ENCODE measurements at places on chromosomes 11 and 22. TPM values are rescaled to one million over a fixed set of nuclear protein-coding genes. Genes with fewer than 3 reads are reported as not detected.

The BATF2 gene
- not detected for total RNA-seq

The PHLDA2 gene
- 26.4 TPM for total RNA-seq

The SEPTIN5 gene
- total RNA-seq, result 18.9 TPM

The CELF1 gene
- 86.9 TPM for total RNA-seq

The NPTXR gene
- 1.8 TPM for total RNA-seq

The OR52W1 gene
- total RNA-seq, result not detected

The GNAZ gene
- 12.8 TPM for total RNA-seq

The CSF2RB gene
- total RNA-seq, result not detected

The PRSS23 gene
- total RNA-seq, result 37.4 TPM

The APOA5 gene
- total RNA-seq, result not detected

DNA sequence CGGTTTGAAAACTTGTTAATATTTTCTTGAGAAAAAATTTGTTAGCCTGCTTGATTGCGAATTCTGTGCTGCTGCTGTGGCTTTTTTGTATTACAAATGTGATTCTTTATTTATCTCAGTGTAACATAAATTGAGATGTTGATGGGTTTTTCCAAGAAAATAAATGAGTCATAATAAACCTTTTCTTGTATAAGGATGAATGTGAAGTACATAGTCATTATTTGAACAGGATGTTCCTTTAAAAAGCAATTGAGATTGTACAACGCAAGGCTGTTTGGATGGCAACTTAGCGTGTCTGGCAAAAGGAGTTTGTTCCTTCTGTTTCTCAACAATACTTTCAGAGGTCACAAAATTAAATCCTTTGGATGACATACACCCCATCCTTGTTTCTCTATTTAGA is 24.6 kb upstream of the CARD18 start:
- DNase-seq, result no peak

- no peak for DNase-seq
Observed at GRCh38 chr22:30893434-30894370, 74.9 kb downstream of the MORC2 start.

GRCh38 chr11:6489306-6489705 is 7.8 kb upstream of the DNHD1 start:
- DNase-seq, result no peak

- peak; percentile 60 for DNase-seq
Observed at GRCh38 chr22:36244522-36245391, 5.4 kb upstream of the APOL2 start.

- DNase-seq, result no peak
Observed at GRCh38 chr22:19871845-19872778, 17.4 kb upstream of the GNB1L start.

DNA sequence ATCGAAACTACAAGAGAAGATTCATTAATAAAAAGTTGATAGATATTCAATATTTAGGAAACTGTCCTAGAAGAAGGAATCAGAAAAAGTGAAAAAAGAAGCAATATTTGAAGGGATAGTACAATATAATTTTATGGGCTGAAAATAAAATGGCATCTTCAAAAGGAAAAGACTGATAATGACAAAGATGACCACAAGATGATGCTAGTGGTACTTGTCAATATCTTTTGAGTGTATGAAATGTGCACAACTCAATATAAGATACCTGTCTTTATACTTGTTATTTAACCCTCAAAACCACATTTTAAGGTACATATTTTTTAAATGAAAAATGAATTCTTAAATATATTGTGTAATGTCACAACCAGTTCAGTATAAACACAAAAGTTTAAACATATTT is 1059.6 kb upstream of the RAG2 start:
- no peak for DNase-seq

DNA sequence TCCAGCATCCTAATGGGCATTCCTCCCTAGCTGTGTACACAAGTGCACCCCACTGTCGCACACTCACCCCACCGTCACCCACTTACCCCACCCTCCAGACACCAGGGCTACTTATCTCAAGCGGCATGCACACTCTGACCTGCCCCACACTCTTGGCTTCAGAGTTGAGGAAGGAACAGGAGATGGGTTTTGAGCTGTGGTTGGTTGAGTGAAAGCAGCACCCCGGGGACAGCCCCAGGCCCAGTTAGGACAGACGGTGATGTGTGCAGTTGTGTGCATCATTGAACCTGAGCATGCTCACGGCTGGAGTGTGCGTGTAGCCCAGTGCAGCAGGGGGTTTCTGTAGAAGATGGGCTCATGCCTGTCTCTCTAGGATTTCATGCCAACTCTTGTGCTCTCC is 32.5 kb downstream of the AHNAK start:
- no peak for DNase-seq

DNA sequence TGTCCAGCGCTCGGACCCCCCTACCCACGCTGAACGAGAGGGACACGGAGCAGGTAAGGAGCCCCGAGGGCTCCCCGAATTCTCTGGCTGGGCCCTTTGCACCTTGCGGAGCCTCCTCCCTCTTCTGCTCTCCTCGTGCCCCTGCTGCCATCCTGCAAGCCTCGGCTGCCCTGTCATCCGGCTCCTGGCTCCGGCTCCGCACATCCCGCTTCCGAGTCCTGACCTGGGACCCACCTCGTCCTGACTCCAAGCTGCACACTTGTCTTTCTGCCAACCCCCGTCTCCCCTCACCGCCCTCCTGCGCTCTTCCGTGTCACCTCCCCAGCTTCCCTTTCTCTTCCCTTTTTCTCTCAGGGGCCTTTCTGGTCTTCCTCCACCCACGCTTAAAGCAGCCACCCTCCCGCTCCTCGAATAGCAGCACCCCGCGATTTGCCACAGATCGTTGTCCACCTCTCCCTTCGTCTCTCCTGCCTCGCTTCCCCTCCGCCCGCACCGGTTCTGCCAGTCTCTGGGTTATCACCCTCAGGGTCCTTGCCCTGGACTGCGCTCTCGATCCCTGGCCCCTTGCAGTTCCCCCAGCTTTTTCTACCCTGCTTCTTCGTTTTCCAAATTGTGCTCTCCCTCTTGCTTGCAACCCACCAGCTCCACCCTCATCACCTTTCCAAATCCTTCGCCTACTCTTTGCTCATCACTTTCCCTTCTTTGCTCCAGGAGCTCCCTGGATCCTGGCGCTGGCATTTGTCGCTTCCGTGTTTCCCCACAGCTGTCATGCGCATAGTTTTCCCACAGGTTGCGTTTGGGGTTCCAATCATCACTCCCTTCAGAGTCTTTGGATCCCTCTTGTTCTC is 822 bp downstream of the MARK2 start:
- peak; percentile 25 for DNase-seq

DNA sequence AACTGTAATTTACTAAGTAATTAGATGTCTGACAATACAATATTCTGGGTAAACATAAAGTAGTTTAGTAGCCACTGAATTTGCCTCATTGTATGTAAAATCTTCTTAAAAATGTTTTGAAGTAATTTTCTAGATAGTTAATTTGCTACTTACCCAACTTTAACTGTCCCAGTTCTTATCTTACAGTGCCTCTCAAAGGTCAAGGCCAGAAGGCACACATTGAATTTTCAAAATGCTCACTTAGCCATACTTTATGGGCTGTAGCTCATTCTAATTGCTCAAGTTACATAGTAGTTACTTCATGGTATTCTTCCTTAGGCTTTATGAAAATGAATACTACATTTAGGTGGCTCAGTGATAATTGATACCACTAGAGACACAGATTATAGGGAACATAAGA is 666.6 kb downstream of the CNTN5 start:
- DNase-seq, result no peak

DNA sequence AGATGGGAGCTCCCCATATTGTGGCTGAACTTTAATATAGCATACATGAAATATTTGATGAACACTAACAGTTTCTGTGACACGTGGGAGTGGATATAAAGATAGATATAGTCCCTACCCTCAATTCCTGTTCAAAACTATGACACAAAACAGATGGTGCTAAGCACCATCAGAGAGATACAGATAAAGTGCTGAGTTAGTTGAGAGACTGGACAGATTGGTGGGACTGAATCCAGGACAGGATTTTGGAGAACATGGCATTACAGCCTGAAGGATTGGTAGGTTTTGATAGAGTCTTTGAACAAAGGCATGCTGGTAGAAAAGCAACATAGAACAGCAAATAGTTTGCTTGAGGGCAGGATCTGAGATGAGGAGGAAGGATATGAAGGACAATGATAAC is 215.1 kb upstream of the SORL1-AS1 start:
- DNase-seq, result no peak

GRCh38 chr11:61820174-61820573 is 3.4 kb upstream of the FADS1 start:
- DNase-seq, result no peak

- DNase-seq, result no peak
Observed at GRCh38 chr11:62353841-62354240, 16.6 kb downstream of the ASRGL1 start.

GRCh38 chr11:95247883-95248282 is 16.9 kb upstream of the SESN3 start:
- DNase-seq, result no peak

DNA sequence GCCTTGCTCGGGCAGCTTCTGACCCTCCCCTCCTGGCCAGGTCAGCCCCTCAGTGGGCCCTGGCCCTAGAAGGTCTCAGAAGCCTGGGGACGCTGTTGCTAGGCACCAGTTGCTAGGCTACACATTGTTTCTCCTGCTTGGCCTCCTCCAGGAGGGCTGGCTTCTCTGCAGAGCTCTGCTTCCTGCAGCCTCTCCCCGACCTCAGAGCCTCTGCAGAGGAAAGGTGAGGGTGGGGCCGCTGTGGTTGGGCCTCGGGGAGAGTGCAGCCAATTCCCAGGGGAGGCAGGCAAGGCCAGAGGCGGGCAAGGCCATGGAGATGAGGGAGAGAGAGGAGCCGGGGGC is 27.6 kb upstream of the LRRC10B start:
- DNase-seq, result no peak

- no peak for DNase-seq
Observed at GRCh38 chr11:64207256-64208085, 950 bp downstream of the FERMT3 start.

- DNase-seq, result no peak
Observed at GRCh38 chr22:30027169-30027568, 53.1 kb upstream of the HORMAD2 start.

DNA sequence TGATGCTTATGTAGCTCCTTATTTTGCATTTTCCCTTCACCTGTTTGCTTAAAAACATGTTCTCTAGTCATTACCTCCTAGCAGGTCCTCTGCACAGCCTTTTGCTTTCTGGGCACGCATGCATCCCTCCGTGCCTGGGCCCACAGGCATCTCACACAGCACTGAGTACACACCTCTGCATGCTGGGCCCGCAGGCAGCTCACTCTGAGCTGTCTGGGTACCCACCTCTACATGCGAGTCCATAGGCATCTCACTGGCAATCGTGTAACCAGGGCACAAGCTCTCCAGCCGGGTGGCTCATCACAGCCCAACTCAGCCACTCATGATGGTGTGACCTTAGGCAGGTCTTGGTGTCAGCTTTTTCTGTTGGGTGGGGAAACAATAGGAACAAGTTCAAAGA is 68.7 kb upstream of the GAL start:
- DNase-seq, result no peak

DNA sequence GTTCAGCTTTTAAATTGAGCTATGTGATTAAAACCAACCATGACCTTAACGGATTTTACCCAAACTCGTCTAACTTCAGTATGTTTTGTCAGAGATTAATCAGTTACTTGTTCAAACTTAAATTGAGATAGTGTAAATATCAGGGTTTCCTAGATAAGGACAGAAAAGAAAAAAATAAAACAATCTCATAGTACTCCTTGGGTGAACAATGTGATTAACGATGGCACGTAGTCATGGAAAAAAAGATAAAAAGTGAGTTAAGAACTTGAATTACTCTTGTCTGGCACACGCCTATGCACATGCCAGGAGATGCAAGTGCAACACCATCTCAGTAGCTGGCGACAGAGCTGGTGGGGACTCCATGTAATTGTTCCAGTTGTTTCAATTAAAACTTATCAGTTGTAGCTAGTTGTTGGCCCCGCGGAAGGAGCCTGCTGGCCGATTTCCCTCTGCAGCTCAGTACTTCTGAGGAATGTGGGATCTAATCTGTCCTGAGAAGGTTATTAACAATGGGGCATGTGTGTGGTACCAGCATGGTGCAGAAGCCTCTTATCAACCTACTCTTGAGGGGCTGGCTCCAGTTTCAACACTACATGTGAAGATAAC is 3.0 kb downstream of the RASSF10 start:
- no peak for DNase-seq

GRCh38 chr11:117188620-117189081 is 10.1 kb downstream of the SIDT2 start:
- no peak for DNase-seq

GRCh38 chr11:8127447-8127846 is 41.4 kb downstream of the RIC3 start:
- no peak for DNase-seq

GRCh38 chr11:133895061-133895479 is 49.8 kb upstream of the SPATA19 start:
- DNase-seq, result no peak

GRCh38 chr11:104060820-104061219 is 24.4 kb downstream of the DDI1 start:
- no peak for DNase-seq

- no peak for DNase-seq
Observed at GRCh38 chr11:95584589-95584988, 205.0 kb downstream of the FAM76B start.

DNA sequence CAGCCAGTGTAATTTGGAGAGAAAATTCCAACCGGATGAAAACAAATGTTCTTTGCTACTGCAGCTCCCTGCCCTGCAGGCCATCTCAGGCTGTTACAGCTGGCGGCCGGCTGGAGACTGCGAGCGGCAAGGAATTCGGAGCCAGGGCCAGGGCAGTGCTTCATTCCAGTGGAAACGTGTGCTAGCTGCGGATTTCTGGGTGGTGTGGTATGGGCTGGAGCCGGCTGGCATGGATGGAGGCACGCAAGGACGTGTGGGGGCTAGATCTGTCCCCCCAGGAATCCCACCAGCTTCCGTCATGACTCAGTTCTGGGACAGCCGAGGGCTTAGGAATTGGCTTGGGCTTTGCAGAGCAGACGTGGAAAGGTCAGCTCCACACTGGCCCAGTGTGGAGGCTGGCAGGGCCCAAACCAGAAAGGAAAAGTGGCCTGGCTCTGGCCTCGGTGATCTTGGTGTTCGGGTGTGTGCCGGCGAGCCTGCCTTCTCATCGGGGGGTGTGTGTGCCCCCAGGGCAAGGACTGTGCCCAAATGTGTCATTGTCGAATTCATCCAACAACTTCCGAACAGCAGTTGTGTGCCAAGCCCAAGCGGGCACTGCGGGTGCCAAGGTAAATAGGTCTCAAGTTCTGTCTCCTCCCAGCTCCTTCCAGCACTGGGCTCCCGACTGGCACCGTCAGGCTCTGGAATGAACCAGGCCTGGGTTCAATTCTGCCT is 48.1 kb upstream of the SHISAL1 start:
- peak; percentile 99 for DNase-seq

GRCh38 chr11:109972939-109973338 is 120.3 kb upstream of the ZC3H12C start:
- DNase-seq, result no peak

GRCh38 chr11:121615501-121615900 is 162.7 kb upstream of the SORL1-AS1 start:
- no peak for DNase-seq

GRCh38 chr11:74746868-74747267 is 1.8 kb upstream of the RNF169 start:
- DNase-seq, result no peak
